Right cardiac atrium (tissue), 5 donors: ENCODE measurements at places on chromosomes 3 and 15. TPM values are rescaled to one million over a fixed set of nuclear protein-coding genes. Genes with fewer than 3 reads are reported as not detected.

DNA sequence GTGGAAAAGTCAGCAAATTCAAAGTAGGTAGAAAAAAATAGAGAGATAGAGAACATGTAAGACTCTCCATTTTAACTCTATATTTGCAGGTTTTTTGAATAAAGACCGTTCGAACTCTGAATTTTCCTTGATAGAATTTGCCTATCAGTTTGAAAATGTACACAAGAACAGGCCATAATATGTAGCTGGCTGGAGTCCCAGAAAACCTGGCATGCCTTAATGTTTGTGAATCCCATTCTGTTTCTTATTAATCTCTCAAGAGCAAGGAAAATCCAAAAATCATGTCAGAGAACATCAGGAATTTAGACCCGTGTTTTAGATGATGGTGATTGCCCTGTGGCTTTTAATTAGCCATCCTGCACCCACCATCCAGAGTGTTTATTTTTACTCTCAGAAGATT lies 7.2 kb upstream of the CFAP161 start:
- DNase-seq = no peak

DNA sequence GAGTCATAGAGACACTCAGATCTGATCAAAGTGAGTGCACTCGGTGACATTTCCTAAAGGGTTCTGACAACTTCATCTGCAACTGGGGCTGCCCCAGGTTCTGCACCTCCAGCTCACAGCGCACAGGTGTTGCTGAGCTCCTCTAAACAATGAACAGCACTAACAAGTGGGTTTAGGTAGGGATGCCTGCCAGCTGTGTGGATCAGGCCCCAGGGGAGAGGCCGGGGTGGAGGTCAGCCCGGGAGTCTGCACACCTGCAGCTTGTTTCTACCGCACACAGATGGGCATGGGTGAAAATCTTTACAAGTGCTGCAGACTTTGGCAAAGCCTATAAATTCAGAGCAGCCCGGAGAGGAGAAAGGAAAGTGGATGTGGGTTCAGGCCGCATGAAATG lies 355 bp downstream of the FBXW12 start:
- no peak for DNase-seq

DNA sequence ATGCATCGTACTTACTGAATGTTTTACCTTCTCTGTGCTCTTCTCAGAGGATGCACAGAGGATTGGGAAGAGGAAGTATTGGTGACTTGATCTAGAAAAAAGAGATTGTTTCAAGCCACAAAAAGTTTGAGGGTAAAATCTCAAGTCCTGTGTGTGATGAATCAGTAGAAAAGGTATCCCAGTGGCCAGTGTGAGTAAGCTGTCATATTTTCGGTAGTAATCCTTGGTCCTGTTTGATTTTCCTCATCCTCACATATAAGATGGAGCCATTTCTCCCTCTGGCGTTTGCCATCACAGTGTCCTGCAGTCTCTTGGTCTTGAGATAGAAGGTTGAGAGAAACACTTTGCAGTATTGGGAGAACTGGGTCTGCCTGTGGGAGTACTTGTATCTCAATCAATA lies 166.8 kb downstream of the LPP start:
- no peak for DNase-seq

GRCh38 chr3:56413911-56414310 lies 54.4 kb downstream of the ERC2 start:
- no peak for DNase-seq

GRCh38 chr15:77807115-77807514 lies 174.4 kb upstream of the LINGO1 start:
- no peak for DNase-seq

GRCh38 chr15:41256577-41257038 lies 25.5 kb downstream of the CHP1 start:
- DNase-seq = no peak

DNA sequence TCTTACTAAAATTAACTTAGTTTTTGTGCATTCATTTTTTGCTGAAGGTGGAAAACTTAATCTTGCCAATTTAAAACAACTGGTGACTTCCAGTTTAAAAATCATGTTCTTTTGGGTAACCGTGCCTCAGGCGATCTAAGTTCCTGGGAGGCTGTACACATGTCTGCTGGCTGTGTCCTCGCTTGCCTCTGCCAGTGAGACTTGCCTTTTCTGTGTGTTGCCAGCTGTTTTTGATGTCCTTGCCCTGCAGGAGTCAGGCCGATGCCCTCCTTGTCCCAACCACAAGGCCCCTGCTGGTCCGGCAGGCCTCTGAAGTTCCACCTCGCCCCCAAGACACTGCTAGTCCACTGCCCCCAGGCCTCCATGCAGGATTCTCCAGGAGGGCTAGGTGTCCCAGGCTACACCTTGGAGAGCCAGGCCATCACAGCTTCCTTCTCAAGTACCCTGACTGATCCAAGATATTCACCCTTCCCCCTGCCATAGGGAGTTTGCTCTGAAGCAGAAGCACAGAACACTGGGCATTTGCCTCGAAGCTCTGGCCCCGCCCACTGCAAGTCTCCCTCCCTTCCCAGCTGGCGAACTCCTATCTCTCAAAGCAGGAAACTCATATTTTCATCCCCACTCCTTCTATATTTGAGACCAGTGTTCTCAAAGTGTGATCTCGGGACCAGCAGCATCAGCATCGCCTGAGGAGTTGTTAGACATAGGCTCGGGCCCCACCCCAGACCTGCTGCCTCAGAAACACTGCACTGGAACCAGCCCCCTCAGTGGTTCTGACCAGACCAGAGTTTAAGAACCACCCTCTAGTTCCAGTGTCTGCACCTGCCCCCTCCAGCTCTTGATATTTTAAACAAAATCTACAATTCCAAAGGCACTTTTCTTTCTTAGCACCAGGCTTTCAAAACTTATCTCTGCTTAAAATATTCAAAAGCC lies 185.8 kb upstream of the UBE2E1 start:
- DNase-seq = peak; percentile 79

DNA sequence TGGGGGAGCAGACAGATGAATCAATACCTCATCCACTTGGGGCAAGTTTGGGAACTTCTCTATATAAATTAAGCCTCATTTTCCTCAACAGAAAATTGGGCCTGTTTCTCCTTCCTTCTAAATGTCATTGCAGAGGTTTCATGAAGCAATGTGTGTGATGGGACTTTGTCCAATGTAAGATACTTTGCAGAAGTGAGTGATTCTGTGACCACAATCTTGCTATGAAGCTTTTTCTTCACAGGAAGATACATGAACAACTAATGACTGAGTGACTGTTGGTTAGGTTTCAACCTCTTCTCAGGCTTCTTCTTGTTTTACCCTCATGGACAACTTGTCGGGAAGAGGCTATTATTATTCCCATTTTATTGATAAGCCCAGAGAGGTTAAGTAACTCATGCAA lies 11.0 kb downstream of the TMEM45A start:
- no peak for DNase-seq

DNA sequence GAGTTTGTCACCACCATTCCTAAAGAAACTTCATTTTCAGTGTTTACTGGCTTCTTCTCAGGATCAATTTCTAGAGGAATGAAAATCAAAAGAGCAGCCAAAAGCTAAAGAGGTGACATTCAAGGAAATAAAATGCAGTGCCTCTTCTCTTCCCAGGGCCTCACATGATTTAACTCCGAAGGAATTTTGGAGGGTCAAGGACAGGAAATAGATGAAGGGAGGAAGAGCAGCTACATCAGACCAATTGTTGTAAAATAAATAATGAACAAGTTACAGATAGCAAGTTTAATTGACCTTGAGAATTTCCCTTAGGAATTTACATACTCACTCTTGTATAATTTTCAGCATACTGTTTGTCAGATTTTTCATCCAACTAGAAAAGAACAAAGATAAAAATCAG lies 78.1 kb downstream of the LRRFIP2 start:
- no peak for DNase-seq

DNA sequence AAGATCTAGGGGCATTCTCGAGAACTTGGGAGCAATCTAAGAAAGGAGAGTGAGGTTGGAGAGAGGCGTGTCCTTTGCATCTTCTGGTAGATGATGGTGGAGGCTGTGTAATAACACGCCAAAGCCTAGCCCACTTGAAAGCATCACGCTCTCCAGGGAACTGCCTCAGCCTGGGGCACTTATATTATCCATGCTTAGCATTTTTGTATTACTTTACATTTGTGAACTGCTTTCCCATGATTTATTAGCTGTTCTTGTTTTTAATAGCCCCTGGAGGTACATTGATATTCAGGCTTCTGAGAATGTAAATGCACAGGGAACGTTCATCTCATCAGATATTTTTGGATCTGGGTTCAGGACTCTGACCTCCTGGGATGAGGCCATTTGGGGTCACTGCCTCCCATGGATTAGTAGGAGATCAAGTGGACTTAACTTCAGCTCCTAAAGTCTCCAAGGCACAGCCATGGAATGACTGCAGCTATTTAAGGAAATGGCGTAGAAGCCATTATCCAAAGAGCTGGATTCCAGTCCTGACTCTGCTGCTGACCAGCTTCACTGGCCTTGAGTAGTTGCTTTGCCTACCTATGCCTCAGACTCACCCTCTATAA lies 124.9 kb downstream of the LPP start:
- DNase-seq = no peak

- peak; percentile 42 for DNase-seq
These were observed 827 bp downstream of the PLCB2 start for GRCh38 chr15:40306908-40307307.

- DNase-seq = no peak
These were observed 19.6 kb upstream of the TASOR start for GRCh38 chr3:56702490-56703315.

GRCh38 chr3:32302601-32303398 lies 64.3 kb downstream of the CMTM8 start:
- no peak for DNase-seq

DNA sequence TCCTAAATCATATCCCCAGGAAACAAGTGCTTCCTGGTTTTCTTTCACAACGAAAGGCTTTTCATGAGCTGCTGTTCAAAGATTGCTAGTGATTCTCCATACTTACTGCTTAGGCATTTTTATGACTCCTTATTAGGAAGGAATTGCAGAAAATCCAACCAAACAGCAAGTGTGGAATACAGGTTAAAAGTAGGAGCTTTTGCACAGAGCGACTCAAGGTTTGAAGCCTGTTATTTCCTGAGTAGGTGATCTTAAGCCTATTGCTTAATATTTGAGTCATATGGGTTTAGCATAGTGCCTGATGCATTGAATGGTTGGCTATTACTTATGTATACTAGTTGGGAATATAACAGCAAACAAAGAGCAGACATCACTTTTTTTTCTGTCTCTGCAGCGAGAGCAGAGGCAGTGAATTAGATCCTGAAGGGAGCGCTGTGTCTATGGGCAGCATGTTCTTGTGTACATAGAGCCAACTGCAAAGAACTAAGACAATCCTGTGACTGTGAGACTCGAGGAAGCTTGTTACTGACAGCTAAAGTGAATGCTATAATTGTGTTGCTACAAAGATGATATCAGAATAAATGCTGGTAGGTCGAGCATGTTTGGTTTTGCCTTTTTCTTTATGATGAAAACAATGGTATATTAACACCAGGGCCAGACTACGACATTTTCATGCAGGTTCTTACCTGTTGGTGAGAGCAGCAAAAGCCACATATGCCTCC lies 6.3 kb downstream of the TM4SF1 start:
- DNase-seq = no peak

- no peak for DNase-seq
These were observed 11.8 kb upstream of the MYO1E start for GRCh38 chr15:59384507-59384906.

DNA sequence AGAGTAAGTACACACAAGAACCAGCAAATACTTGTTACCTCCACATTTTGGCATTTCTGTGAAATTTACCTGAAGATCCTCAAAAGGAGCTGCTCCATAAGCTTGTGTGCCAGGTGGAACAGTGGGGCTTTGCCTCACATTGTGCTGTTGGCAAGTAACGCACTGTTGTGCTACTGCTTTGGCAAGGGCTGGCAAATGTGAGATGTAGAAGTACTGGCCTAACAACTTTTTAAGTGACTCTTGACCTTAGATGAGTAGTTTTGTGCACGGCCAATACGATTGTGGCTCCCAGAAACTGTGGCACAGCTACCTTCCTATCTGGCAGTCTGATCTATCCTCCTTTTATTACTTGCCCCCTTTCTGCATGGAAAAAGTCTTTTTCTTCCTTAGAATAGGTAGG lies 337.0 kb downstream of the KCNH8 start:
- no peak for DNase-seq

GRCh38 chr3:249587-250262 lies 53.2 kb downstream of the CHL1 start:
- DNase-seq = no peak

ANKUB1 gene
- not detected for total RNA-seq

- no peak for DNase-seq
These were observed 35.0 kb upstream of the TJP1 start for GRCh38 chr15:29857221-29857789.

DNA sequence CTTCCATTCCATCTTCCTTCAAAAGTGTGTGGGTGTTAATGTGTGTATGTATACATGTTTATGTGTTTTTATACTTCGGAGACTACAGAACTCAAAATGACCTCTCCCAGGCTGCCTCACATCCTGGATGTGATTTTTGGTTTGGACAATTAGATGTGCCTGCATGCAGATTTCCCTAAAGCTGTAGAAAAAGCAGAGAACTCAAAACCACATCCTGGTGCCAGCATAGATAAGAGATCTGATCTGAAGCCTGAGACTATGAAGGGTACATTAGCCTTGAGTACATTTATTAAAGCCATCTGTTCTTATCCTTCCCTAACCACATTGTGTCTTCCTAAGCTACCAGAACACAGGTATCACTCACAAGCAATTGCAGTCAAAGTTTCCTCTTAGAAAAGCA lies 319.4 kb upstream of the RASGRP1 start:
- no peak for DNase-seq

GRCh38 chr15:53830707-53831386 lies 71.4 kb upstream of the WDR72 start:
- no peak for DNase-seq

DNA sequence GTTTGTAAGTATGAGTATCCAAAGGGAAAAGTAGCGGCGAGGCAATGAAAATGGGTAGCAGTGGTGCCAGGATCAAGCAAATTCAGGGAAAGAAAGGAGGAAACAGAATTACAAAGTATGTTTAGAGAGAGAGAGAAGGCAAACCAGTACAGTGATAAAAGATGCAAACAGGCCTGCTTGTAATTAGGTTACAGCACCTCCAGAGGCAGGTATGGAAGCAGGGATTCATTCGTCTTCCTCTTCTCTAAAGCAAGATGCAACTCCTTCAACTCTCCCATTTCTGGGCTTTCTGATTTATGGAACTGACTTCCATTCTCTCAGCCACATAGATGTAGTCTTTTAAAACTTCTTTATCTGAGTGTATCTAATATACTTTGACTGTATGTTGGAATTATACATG lies 68.0 kb downstream of the CRYBG3 start:
- DNase-seq = no peak

DNA sequence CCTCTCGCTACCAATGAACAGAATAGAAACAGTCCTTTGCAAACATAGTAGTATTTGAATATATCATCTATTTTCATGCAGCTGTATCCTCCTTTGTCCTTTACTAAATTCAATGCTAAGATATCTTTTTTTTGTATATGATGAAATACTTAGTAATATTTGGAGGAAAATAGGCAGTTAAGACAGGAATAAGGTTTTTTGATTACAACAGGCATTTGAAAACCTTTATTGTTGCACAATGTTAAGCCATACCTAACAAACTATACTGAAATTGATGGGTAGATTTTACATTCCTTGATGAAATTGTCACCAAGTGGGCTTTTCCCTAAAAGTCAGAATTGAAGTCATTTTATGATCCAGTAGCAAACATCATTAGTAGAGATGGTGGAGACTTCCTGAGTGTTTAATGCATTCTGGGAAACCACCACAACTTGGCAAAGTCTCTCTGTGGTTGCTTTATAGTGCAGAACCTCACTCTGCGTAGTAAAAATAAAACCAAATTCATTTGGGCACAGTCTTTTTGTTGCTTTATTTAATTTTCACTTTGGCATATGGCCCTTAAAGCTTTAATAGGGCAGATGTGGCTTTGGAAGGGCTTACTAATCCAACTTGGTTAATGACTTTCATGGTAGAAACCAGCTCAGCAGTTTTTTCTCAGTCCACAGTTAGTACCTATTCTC lies 216.0 kb downstream of the DIPK2A start:
- no peak for DNase-seq

GHSR gene
- not detected for total RNA-seq
